A673 (cell line): ENCODE measurements at places on chromosomes 5 and 9. TPM values are rescaled to one million over a fixed set of nuclear protein-coding genes. Genes with fewer than 3 reads are reported as not detected.

NR4A3 gene
- 6.4 and 6.6 TPM in 2 replicates for total RNA-seq

EDIL3 gene
- total RNA-seq = 4.6 and 6.6 TPM in 2 replicates

SLC34A3 gene
- not detected in 2 replicates for total RNA-seq

ACTBL2 gene
- total RNA-seq = not detected in 2 replicates

ADGRD2 gene
- not detected in 2 replicates for total RNA-seq

FOXD4L4 gene
- 0.17 TPM in 1 of 2 replicates, not detected in the other for total RNA-seq

- H3K36me3 ChIP-seq = no peaks in the 10 kb centered on the region
- H3K4me1 ChIP-seq = peaks cover 33% of the 10 kb centered on the region
- no peak overlapping the region for H3K27ac ChIP-seq
Observed at GRCh38 chr9:72983512-72984225, 30.8 kb upstream of the ALDH1A1 start.

DNA sequence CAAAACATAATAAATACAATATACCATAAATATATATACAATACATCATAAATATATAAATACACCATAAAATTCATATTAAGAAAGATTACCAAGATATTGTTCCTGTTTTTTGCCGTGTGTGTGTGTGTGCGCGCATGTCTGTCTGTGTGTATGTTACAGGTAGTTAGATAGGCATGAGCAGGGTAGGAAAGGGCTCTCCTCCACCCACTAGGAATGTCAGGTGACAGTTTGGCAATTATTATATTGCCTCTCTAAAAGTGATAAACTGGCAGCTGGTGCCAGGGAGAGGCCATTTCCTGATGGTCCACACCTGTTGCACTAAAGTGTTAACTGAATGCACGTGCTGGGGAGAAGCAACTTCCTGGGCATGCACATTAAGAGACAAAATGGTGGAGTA is 232.8 kb downstream of the ADAMTS6 start:
- no peak for DNase-seq
- no peaks in the 10 kb centered on the region for H3K27me3 ChIP-seq
- H3K36me3 ChIP-seq = no peaks in the 10 kb centered on the region
- H3K4me3 ChIP-seq = no peak overlapping the region
- no peak overlapping the region for H3K27ac ChIP-seq
- no peaks in the 10 kb centered on the region for H3K4me1 ChIP-seq

GRCh38 chr9:11928871-11929321 is 764.3 kb upstream of the TYRP1 start:
- no peaks in the 10 kb centered on the region for H3K4me1 ChIP-seq
- no peaks in the 10 kb centered on the region for H3K36me3 ChIP-seq
- DNase-seq = no peak
- no peak overlapping the region for H3K27ac ChIP-seq
- H3K27me3 ChIP-seq = no peaks in the 10 kb centered on the region
- no peak overlapping the region for H3K4me3 ChIP-seq

DNA sequence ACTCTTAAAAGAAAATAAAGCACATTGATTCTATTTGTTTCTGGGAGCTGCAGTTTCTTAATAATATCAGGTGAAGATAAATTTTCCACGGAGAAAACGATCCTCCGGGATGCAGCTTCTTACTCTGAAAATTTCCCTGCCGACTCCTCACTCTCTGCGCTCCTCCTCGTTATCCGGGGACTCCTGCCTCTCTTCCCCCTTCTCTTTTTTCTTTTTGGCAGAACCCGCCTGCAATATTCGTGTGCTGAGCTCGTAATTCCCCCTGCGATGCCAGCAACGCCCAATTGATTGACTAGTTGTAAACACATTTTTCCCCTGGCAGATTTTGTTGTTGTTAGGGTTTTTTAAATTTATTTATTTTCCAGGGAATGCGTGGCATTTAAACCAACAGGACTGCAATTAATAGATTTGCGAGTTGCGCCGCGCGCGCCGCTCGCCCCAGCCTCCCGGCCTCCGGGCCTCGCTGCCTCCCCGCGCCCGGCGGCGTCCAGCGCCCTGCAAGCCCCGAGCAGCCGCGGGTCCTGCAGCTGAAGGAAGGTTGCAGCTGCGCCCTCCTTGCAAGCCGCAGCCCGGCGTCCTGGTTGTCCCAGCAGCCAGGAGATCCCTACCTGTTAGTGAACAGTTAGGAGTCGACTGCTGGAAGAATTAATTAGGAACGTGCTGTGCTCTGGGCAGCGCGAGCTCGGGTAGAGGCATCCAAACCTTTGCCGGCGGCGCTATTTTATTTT is 2.2 kb downstream of the NTNG2 start:
- H3K27ac ChIP-seq = no peak overlapping the region
- no peak for DNase-seq
- peaks cover 73% of the 10 kb centered on the region for H3K27me3 ChIP-seq
- H3K36me3 ChIP-seq = no peaks in the 10 kb centered on the region
- no peak overlapping the region for H3K4me3 ChIP-seq

- no peak overlapping the region for H3K27ac ChIP-seq
- peaks cover 7% of the 10 kb centered on the region for H3K4me1 ChIP-seq
- no peaks in the 10 kb centered on the region for H3K36me3 ChIP-seq
- no peak for DNase-seq
Observed at GRCh38 chr9:114902786-114903524, 27.4 kb downstream of the TNFSF8 start.

GRCh38 chr9:133773889-133774655 is 35.9 kb upstream of the SARDH start:
- H3K4me3 ChIP-seq = no peak overlapping the region
- H3K27ac ChIP-seq = no peak overlapping the region
- DNase-seq = no peak
- H3K27me3 ChIP-seq = no peaks in the 10 kb centered on the region
- no peaks in the 10 kb centered on the region for H3K4me1 ChIP-seq

GRCh38 chr5:75236322-75237316 is at the start of gene ANKRD31:
Gene ANKRD31, minus strand, starts transcription at chr5:75236878. Its CDS starts 192 bp downstream, at chr5:75236686.
- no peaks in the 10 kb centered on the region for H3K4me1 ChIP-seq
- peak within 1 kb of the TSS; percentile 58 for H3K4me3 ChIP-seq
- H3K27ac ChIP-seq = no peak within 1 kb of the TSS
- no peaks in the 10 kb centered on the region for H3K27me3 ChIP-seq
- peak; percentile 87 for DNase-seq
- no peaks in the 10 kb centered on the region for H3K36me3 ChIP-seq

- no peak for DNase-seq
- H3K4me1 ChIP-seq = peaks cover 7% of the 10 kb centered on the region
- no peaks in the 10 kb centered on the region for H3K27me3 ChIP-seq
- H3K27ac ChIP-seq = no peak overlapping the region
- H3K36me3 ChIP-seq = no peaks in the 10 kb centered on the region
Observed at GRCh38 chr5:109467058-109467457, 57.3 kb upstream of the PJA2 start.

GRCh38 chr5:36089989-36090388 is 23.3 kb upstream of the UGT3A2 start:
- H3K4me3 ChIP-seq = no peak overlapping the region
- H3K4me1 ChIP-seq = peaks cover 8% of the 10 kb centered on the region
- H3K27ac ChIP-seq = no peak overlapping the region
- H3K36me3 ChIP-seq = no peaks in the 10 kb centered on the region

DNA sequence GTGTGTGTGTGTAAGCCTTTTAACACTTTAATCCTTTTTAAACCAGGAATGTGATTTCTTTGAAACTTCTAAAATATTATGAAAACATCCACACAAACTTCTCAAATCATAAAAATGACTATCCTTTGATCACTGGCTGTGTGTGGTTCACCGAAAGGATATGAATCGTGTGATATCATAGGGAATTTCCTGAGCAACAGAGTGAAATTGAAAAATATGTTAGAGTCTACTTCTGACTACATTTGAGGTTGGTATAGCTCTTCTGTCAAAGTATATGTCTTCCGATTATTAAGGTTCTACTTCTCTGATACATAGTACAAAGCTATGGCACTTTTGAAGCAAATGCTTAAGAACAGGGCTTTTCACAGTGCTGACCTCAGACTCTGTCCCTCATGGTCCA is 40.3 kb downstream of the RGMB start:
- no peaks in the 10 kb centered on the region for H3K27me3 ChIP-seq
- H3K4me1 ChIP-seq = no peaks in the 10 kb centered on the region
- H3K27ac ChIP-seq = no peak overlapping the region
- no peaks in the 10 kb centered on the region for H3K36me3 ChIP-seq

DNA sequence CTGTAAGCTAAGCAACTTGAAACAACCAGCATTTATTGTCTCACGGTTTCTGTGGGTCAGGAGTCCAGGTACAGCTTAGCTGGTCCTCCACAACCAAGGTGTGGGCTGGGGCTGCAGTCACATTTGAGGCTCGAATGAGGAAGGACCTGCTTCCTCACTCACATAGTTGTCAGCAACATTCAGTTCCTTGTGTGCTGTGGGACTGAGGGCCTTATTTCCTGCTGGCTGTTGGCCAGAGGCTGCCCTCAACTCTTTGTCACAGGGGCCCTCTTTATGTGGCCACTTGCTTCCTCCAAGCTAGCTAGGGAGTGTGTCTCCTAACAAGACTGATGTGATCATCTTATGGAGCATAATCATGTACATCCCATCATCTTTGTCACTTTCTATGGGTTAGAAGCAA is 29.2 kb upstream of the SEMA4D start:
- no peak overlapping the region for H3K27ac ChIP-seq
- no peaks in the 10 kb centered on the region for H3K4me1 ChIP-seq
- no peaks in the 10 kb centered on the region for H3K27me3 ChIP-seq
- no peaks in the 10 kb centered on the region for H3K36me3 ChIP-seq

DNA sequence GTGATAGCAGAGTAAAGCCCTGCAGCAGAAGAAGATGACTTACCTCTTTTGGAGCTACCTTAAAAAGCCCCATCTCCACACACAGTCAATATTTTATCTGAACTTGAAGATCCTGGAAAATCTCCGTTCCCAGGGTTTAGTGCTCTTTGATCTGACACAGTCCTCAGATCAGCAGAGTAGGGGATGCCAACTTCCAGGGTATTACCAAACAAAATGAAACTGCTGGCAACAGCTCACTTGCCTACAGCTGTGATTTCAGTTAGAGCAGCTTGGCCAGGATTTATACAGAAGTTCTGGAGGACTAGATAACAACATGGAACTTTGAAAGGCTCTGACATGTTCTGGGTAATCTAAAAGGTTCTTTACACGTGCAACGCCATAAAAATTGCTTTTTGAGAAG is 1537.8 kb upstream of the ACO1 start:
- no peak overlapping the region for H3K27ac ChIP-seq
- no peaks in the 10 kb centered on the region for H3K4me1 ChIP-seq
- H3K36me3 ChIP-seq = no peaks in the 10 kb centered on the region
- no peak overlapping the region for H3K4me3 ChIP-seq
- no peaks in the 10 kb centered on the region for H3K27me3 ChIP-seq
